Stimulated activated CD4-positive, alpha-beta T cell treated with anti-CD3 and anti-CD28 coated beads, TNF-alpha, amount 100 ng/mL, for 48 hours (primary cell): ENCODE measurements at places on chromosomes 11 and 22.

DNA sequence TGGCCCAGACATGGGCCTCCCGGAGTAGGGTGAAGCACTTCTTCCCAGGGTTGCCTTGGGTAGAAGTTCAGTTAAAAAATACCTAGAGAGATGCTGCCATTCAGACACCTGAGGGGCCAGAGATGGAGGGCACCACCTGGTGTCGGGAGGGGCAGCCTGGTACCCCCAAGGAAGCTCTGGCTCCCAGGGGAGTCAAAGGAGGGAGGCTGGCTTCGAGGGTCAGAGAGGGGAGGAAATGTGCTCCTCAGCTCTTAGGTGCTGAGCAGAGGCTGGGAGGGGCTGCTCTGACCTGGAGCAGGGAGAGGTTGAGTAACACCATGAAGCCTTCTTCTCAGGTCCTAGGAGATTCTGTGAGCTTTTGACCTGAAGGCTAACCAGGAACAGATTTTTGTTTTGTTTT is 1.1 kb downstream of the USP35 start:
- no peak for DNase-seq

DNA sequence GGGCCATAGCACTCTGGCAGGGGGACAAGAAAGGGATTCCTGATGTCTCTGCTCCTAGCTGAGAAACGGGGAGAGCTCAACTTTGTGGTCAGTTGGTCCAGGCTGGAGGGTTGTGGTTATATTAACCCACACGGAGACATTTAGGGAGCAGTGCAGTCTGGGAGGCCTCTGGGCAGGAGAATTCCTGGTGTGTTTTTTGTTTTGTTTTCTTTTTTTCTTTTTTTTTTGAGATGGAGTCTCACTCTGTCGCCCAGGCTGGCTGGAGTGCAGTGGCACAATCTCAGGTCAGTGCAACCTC is 88.0 kb upstream of the SHISAL1 start:
- DNase-seq: no peak

GRCh38 chr11:32870676-32871075 is 21.9 kb upstream of the QSER1 start:
- no peak for DNase-seq

- DNase-seq: no peak
Measured at GRCh38 chr11:125463590-125464269, 32.3 kb downstream of the FEZ1 start.

DNA sequence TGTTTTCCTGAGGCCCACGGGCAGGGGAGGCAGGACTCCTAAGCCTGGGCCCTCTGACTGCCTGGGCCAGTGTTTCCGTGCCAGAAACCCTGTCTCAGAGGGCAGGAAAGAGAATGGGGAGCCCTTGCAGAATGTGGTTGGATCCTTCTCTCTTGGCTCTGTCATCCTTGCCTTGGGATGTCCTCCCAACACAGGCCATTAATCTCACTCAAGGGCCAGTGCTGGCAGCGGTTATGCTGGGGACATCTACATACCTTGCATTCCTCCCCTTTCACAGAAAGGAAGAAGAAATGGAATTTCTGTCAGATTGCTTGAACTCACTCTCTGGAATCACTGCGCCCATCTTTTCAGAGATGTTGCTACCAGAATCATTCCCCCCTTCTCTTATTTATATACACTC is 296.9 kb downstream of the KIRREL3 start:
- DNase-seq: no peak

DNA sequence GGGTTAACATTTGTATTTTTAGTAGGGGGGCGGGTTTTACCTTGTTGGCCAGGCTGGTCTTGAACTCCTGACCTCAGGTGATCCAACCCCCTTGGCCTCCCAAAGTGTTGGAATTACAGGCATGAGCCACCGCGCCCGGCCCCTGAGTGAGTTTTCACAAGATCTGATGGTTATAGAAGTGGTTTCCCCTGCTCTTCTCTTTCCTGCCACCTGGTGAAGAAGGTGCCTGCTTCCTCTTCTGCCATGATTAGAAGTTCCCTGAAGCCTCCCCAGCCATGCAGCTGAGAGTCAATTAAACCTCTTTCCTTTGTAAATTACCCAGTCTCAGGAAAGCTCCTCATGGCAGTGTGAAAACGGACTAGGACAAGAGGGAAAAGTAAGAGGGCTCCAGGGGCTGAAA is 259.1 kb upstream of the PLET1 start:
- DNase-seq: no peak

DNA sequence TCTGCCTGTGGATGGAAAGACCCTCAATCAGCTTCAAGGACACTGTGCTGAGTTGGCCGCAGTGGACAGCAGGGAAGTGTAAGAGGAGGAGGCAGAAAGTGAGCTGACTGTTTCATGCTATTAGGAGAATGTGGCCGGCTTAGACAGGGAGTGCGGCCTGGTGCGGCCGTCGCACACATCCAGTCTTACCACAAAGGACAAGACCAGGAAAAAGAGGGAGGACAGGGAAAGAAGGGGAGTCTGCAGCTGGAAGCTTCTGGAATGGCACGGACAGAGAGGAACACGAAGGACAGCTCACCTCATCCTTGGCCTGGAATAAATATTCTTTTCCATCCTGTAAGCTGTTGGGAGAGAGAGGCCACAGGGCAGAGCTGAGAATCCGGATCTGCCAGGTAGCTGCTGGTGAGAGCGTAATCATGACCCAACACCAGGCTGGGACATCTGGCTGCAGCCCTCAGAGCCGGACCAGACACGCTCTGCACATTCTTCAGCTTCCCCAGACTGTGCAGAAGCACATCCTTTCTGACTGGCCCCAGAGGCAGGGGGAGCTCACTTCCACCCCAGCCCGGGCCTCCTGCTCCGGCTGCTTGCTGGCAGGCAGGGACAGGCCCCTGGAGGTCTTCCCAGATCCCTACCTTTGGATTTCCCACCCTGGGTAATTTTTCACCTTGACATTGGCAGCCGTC is 8.6 kb upstream of the RBM4B start:
- DNase-seq: no peak

DNA sequence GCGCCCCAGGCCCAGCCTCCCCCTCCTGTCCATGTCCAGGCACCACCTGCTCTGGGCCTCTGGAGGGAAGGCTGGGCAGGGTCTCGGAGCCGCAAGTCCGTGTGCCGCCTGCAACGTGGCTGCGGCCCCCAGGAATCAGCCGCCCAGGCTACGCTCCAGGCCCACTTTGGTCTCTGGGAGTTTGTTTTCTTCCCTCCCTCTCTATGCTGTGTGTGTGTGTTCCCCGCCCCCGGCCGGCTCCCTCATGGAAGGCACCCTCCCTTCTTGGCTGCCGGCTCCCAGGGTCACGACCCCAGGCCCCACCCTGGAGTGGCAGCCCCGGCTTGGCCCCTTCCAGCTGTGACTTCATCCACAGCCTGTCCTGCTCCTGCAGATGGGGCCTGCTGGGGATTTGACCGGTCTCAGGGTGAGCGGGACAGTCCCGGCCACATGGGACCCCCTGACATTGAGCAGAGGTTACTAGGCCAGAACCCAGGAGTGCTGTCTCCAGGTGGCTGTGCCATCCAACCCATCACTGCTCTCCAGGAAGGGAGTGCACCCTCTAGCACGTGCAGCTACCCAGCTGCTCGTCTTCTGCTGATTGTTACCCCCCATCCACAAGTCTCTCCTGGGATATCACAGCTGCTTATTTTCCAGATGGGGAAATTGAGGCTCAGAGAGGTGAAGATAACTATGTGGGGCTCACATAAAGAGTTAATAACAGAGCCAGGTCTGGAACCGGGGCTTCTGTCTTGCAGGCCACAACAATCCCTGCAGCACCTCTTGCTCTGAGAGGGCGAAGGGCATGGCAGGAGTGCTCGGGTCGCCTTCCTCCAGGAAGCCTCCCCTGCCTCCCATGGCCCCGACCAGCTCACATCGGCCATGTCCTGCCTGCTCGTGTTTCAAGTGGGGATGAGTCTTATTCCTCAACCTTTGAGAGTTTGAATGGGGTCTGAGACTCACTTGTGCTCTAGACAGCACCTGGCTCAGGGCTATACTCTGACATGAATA is 2.8 kb upstream of the LIF start:
- no peak for DNase-seq

- DNase-seq: no peak
Measured at GRCh38 chr11:43649921-43650320, 30.6 kb upstream of the HSD17B12 start.

- no peak for DNase-seq
Measured at GRCh38 chr11:7081441-7081840, 7.4 kb upstream of the RBMXL2 start.

DNA sequence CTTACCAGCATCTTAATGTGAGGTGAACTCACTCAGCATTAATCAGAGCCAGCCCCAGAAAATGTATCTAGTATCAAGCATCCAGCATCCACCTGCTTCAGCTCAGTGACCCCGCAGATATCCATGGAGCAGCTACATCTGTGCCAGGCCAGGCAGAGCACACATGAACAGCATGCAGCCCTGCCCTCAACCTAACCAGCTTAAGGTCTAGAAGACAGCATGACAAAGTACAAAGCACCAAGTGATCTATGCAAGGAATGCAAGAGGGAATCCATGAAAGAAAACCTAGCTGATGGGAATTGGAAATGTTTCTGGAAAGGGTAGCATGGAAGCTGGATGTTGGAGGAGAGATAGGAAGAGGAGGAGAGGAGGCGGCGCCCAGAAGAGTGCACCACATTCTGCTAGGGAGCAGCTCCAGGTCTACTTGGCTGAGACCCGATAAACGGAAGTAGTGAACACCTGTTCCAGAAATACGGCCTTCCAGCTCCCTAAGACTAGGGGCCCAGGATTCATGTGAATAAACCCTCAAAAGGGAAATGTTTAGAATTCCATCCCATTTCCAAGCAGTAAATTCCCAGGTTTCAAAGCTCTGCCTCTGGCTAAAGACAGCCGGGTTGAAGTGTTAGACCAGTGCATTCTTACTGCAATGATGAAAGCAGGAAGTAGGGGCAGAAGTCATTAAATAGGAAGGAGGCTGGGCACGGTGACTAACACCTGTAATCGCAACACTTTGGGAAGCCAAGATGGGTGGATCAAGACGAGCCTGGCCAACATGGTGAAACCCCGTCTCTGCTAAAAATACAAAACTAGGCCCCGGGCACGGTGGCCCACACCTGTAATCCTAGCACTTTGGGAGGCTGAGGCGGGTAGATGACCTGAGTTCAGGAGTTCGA is 23.5 kb upstream of the L3MBTL2 start:
- no peak for DNase-seq
